Stimulated activated CD8-positive, alpha-beta memory T cell treated with anti-CD3 and anti-CD28 coated beads, Interleukin-7, amount 100 ng/mL, for 1 hour (primary cell): ENCODE measurements at places on chromosomes 12 and 14.

GRCh38 chr14:68359022-68359836, 433.6 kb downstream of the ZFP36L1 start:
- DNase-seq, result no peak

DNA sequence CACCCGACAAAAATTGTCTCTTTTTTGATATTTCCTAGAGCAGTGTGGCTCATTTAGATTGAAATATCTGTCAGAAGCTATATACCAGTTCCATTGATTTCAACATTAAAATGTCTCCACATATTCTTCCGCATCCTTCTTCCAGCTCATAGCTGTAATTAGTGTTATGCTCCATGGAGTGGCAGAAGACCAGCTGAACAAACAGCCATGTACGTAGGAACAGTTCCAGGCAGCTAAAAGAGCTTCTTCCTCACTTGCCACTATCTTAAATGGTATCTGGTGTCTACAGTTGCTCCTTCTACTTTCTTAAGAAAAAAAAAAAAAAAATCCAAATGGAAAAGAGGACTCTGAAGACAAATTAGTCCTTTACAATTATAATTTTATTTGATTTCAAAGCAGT, 848.0 kb downstream of the DIO2 start:
- DNase-seq, result no peak

DNA sequence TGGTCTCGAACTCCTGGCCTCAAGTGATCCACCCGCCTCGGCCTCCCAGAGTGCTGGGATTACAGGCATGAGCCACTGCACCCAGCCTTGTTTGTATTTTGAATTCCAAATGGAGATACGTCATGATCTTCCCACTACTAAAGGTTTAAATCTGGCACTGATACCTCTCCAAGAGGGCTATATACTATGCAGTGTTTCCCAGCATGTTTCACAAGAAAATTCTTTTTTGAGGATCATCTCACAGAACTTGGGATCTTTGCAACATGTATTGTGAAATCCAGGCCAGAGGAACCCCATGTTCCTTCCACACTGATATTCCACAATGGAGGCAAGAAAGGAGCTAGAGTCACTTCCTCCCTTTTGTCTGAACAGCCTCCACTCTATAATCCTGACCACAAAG, 112.7 kb downstream of the NT5DC3 start:
- DNase-seq, result no peak

- no peak for DNase-seq
These were observed 33.3 kb downstream of the TTC7B start for GRCh38 chr14:90782892-90783291.

GRCh38 chr12:31594681-31595080, 3.7 kb upstream of the DENND5B start:
- no peak for DNase-seq

DNA sequence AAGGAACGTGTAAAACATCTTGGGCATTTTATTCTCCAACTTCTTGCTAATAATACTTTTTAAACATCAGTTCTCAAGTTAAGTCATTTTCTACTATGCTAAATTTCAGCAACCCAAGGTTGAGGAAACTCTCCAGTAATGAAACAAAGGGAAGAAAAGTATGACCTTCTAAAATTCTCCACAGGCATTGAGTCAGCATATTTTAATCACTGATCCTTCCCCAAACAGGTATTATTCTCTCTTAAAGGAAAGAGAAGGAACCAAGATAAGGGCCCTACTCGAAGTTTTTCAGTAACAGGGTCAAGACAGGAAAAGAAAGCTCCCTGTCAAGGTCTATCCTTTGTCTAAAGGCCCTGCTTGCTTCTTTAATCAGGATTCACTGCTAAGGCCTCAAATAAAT, 3.0 kb downstream of the KICS2 start:
- DNase-seq, result no peak

DNA sequence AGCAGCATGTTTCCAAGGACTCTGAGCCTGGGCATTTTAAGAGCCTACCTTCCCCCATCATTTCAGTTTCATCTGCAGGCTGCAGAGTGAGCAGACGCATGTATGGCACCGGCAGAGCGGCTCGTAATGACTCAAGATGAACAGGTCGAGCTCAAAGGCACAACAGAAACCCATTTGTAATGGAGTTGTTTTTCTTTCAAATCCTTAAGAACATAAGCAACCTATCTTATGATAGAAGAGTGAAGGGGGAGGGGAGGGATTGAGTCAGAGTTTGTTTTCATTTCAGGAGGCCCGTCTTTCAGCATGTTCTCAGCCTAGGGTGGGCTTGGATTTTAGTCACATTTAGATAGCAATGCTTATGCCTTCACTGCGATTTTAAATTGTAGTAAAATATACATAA, 54.9 kb upstream of the CISTR start:
- DNase-seq, result no peak

DNA sequence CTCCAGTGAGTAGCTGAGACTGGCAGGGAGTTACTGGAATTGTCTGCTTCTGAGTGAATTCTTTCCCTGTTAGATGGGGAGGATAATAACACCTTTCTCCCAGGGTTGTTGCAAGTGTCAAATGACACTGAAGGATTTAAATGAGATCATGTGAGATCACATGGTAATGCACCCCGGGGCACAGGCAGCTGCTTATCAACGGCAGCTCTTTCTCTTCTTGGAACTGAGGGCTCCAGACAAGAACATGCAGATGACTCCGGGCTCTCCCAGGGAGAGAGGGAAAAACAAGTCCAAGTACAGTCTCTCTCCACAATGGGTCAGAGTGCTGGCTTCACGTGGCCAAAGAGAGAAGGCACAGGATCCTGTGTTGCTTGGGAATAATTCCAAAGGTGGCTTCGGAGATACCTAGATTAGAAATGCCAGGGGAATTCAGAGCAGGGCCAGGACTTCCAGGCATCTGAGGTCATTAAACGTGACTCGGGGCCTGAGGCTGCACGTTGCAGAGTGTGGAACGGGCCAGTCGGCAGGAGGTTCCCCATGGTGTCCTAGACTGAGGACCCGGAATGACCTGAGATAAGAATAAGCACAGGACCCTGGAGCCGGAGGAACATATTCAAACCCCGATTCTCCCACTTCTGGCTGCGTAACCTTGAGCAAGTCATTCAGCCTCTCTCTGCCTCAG, 109.2 kb downstream of the PRMT8 start:
- no peak for DNase-seq

DNA sequence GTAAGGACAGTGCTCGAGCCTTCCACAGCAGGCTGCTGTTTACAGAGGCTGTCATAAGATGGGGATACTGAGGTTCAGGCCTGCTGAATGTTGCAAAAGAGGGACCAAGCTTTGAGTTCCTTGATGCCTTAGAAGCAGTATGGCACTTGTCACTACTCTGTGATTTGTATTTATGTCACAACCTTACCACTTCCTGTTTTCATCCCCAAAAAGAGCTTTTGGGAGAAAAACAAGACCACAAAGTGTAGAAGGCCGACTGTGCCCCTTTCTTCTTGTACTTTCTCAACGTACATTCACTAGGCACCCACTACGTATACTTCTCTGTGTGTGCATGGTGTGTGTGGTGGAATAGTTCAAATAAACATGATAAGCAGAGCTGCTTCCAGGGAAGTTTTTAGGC, 90.1 kb downstream of the DRAM1 start:
- no peak for DNase-seq

DNA sequence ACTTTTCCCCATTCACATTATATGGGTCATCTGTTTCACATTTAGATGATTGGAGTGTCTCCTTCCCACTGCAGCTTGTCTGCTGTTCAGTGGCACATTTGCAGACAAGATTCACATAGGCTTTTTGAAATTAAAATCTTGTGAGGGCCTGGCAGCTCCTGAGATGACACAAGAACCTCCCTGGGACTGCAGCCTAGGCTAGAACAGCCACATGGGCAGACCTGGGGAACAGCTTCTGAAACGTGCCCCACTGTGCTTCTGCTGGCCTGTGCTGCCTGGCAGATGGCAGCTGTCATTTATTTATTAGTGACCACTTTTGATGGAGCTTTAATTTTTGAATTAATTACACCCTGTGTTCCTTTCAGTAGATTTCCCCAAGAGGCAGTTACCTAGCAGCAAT, 137.4 kb downstream of the GRIP1 start:
- DNase-seq, result no peak

DNA sequence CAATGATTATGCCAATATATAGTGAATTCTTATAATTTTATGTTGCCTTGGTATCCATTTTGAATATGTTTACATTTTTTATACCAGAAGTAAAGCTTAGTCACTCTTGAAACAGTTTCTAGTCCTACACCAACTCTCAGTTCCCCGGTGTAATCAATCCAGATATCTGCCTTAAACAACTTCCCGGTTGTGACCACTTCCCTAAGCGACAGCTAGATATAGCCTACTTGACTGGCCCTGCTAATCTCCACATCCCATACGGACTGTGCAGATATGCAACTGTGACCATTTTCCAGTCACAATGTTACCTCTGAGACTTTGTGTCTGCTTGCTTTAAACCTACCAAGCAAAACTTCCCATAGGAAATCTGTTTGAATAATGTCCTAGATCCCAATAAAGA, 1551.5 kb upstream of the SEL1L start:
- DNase-seq, result no peak

DNA sequence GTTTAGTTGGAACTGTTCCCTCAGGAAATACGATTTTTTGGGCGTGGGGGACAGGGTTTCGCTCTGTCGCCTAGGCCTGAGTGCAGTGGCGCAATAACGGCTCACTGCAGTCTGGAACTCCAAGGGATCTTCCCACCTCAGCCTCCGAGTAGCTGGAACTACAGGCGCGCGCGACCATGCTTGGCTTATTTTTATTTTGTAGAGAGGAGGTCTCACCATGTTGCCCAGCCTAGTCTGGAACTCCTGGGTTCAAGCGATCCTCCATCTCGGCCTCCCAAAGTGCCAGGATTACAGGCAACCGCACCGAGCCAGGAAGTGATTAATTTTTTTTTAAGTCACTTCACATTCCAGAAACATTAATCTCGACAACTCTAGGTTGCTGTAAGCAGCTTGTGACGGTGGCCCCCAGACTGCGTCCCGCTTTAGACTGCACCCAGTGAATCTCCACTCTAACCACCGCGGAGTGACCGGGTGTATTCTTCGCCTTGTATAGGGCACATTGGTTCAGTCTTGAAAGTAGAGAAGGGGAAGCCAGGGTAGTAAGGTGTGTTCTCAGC, 830 bp upstream of the MIS18BP1 start:
- no peak for DNase-seq
